ENCODE measurements at places on chromosomes 3 and 15. TPM values are rescaled to one million over a fixed set of nuclear protein-coding genes. Genes with fewer than 3 reads are reported as not detected.

DNA sequence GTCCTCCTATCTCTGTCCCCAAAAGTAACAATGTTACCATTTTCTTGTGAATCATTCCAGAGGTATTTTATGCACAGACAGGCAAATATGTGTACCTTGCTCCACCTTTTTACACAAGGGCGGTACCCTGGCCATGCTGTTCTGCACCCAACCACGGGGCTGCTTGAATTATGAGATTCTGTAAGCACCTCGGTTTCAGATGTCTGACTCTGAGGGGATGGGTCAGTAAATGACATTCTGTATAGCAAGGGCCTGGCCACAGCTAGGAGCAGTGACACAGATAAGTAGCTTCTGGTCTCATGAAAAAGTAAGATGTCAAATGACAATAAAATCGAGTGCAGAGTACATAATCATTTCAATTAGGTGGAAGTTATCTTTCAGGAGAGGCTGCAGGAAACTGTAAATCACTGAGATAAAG, 30.4 kb upstream of the FLNB start:
- no peak for DNase-seq

HCLS1 gene
- not detected for total RNA-seq

GRCh38 chr3:132837615-132838014, 115.4 kb upstream of the NPHP3 start:
- DNase-seq: no peak

GRCh38 chr15:87681104-87681503, 575.4 kb downstream of the NTRK3 start:
- no peak for DNase-seq

- no peak for DNase-seq
Measured at GRCh38 chr3:180403156-180403555, 198.8 kb upstream of the TTC14 start.

ERICH6 gene
- not detected for total RNA-seq

DNA sequence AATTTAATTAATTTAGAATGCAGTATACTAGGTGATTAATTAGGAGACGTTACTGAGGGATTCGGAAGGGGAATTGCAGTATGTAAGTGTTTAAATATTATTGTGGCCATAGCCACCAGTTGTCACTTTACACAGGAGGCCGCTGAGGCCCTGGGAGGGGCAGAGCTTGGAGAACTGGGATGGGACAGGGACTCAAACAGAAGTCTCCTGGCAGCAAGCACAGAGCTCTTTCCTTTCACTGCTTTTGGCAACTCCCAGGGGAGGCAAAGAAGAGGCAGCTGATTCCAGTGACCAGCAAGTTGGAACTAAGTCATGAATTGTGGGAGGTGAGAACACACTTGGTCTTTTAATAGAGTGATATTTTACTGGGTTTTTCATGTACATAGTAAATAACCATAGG, 248.6 kb downstream of the RPLP1 start:
- DNase-seq: peak; percentile 1

SLC24A5 gene
- not detected for total RNA-seq

TJP1 gene
- total RNA-seq: 36.8 TPM

SLC30A4 gene
- 4.9 TPM for total RNA-seq

GRCh38 chr3:171566803-171567422, 106.7 kb upstream of the TNIK start:
- DNase-seq: peak; percentile 62

- DNase-seq: no peak
Measured at GRCh38 chr15:22884344-22884743, 45.9 kb downstream of the NIPA2 start.

All from G401 (cell line).